ENCODE measurements at places on chromosomes 3 and 15.

- DNase-seq: no peak
Measured at GRCh38 chr3:134028486-134029255, 1.1 kb downstream of the SLCO2A1 start.

- DNase-seq: no peak
Measured at GRCh38 chr3:152345233-152345632, 76.5 kb downstream of the MBNL1 start.

DNA sequence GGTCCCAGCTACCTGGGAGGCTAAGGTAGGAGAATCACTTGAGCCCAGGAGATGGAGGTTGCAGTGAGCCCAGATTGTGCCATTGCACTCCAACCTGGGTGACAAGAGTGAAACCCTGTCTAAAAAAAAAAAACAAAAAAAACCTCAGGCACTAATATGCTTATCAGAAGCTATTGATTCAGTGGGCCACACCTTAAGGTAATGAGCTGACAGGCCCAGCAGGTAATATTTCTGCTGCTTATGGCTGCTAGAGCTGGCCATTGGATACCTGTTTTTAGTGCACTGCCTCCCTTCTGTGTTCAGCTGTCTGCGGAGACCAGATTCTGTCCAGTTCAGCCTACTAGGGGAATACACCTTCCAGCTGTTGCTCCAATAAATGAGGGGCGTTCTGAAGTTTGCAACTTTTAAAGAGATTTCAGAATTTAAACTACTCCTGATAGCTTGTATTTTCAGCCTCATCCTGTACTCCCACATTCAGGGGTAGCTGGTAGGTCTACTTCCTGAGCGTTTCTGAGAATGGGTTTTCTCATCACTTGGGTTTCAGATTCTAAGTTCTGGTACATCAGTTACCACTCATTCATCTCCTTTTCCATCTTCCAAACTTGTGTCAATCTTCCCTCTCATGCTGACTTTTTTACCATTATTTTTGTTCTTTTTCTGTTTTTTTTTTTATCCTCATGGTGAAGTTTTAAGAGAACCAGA is 69.0 kb downstream of the ATP11B start:
- DNase-seq: no peak

- DNase-seq: no peak
Measured at GRCh38 chr3:172911142-172911541, 160.6 kb downstream of the ECT2 start.

DNA sequence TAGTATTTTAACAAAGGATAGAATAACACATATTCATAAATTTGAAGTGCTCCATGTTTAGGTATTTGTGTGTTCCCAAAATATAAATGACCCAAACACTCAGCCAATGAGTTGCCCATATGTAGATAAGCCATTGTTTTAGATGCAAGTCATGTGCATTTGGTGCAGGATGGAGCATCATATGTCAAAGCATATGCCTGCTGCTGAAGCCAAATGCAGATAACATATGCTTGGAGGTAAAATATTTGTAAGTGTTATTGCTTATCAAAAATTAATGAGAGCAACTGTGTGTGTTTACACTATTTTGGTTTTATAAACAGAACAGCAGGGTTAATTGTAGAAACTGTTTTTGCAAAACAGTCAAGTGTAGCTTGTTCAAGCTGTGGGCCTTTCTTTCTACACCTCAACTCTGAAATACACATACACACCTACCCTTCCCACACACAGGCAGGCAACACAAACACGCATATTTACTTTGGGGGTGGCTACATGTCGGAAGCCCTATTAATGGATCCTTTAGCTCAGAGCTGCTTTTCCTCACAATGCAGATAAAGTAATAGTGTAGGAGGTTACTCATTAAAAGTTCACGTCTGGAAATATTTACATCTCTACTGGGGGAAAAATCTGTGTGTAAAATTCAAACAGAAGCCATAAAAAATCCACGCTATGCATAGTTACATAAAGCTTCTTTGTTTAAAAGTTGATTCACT is 521.4 kb downstream of the ZNF385D start:
- no peak for DNase-seq

DNA sequence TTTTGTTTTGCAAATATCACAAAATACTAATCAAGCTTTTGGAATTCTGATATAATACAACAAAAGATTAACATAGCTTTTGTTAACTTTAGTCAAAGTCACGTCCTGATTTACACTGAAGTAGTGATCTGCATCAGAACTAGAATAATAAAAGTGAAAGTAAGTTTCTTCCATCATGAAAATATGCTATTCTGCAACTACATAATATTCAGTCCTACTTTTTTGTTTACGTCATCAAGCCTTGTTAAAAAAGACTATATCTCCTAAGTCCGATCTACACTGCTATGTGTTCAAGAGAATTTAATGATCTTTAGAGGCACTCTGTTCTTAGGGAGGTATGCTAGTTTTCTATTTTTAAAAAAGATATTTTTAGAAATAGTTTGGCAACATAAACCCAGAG is 330.1 kb downstream of the ARPP21 start:
- no peak for DNase-seq

GRCh38 chr3:162547321-162547720 is 1050.7 kb downstream of the OTOL1 start:
- no peak for DNase-seq

DNA sequence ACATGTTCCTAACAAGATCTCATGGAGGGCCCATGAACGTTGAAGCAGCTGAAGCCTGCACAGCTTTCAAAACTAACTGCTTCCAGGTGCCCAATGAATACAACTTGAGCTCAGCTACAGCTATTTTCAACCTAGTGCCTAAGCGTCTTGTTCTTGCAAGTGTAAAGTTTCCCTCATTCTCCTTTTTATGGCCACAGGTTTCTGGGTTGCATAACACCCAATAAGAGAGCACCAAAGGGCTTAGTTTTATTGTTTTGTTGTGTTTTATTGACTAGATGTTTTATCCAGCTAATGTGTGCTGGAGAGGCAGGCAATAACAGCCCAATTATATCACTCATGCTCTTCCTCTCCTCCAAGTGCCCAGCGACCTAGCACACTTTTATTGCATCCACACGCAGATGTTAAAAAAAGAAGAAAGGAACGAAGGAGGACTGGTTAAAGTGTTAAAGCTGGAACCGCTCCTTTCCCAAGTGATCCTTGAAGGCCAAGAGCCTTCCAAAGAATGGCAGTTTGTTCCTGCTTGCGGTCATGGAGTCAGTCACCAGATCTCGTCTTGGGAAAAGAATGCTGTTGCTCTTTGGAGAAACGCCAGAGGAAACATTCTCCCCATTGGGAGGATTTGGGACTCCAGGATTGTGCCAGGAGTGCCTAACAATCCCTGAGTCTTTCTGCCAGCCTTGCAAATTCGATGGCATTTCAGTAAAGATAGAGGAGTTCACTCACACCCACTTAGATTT is 156.9 kb downstream of the MEX3B start:
- no peak for DNase-seq

- no peak for DNase-seq
Measured at GRCh38 chr3:45551214-45552010, 43.1 kb upstream of the LIMD1 start.

DNA sequence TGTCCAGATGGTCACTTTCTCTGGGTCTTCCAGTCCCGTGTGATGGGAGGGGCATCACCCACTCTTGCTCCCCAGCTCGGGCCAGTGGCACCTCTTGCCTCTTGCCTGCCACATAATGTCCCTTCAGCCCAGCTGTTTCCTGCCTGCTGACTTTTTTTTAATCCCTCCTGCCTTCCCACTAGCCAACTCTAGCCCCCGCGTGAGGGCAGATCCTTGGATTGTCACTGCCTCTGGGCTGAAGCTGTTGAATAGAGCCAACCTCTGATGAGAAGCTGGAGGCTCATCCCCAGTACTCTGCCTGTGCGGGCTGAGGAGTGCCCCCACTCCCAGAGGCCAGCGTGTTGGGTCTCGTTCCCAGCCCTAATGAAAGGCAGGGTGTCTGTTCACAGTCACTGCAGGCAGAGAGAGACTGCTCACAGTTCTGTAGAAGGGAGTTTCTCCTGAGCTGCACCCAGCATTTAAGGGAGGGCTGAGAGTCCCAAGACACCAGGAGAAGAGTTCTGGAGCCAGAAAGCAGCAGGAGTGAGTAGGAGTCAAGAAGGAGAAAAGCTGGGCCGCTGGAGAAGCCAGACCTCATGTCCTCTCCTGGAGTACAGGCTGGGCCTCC is 30.1 kb upstream of the TIMP4 start:
- no peak for DNase-seq

- no peak for DNase-seq
Measured at GRCh38 chr15:83650831-83651230, 3.1 kb upstream of the ADAMTSL3 start.

DNA sequence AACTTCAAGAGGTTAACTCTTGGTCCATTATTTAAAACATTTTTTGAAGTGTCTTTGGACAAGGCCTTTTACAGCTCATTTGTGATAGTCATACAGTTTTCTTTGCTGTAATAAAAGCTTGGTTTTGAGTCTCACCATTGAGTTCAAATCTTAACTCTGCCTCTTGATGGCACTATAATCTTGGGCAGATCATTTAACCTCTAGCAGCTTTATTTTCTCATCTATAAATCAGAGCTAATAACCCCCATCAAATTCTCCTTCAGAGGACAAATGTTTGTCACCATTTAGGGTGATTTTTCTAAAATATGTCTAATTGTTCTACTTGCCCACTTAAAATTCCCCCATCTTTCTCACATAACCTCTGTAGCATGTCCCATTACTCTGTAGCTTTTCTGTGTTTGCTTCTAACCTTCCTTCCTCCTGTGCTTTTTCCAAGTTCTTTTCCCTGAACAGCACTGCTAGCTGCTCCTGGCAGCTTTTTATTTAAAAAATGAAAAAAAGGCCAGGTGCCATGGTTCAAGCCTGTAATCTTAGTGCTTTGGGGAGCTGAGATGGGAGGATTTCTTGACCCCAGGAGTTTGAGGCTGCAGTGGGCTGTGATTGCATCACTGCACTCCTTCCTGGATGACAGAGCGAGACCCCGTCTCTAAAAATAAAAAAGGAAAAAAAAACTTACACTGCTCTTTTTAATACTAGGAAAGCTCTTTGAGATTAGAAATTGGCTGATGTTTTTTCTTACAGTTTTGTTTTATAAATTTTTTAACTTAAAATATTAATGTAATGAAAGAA is 28.5 kb downstream of the UBE2E1 start:
- no peak for DNase-seq

DNA sequence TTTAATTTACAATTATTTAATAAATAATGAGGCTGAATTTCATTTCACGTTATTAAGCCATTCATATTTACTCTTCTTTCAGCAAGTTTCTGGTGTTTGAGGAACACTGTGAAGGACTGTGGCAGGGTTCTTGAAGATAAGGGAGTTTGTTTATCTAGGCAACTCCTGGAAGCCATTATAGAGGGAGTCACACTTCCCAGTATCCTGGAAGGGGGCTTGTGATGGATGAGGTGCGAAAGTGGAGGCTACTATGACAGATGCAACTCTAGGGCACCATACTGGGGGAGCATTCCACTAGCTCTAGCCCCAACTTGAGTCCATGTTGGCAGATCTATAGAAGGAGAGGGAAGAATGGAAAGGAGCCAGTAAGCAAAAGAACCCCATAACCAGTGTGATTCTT is 14.4 kb downstream of the CNOT10 start:
- DNase-seq: no peak

- no peak for DNase-seq
Measured at GRCh38 chr3:41600616-41601015, 361.3 kb downstream of the ULK4 start.

- DNase-seq: no peak
Measured at GRCh38 chr15:58233341-58233740, 95.2 kb downstream of the AQP9 start.

DNA sequence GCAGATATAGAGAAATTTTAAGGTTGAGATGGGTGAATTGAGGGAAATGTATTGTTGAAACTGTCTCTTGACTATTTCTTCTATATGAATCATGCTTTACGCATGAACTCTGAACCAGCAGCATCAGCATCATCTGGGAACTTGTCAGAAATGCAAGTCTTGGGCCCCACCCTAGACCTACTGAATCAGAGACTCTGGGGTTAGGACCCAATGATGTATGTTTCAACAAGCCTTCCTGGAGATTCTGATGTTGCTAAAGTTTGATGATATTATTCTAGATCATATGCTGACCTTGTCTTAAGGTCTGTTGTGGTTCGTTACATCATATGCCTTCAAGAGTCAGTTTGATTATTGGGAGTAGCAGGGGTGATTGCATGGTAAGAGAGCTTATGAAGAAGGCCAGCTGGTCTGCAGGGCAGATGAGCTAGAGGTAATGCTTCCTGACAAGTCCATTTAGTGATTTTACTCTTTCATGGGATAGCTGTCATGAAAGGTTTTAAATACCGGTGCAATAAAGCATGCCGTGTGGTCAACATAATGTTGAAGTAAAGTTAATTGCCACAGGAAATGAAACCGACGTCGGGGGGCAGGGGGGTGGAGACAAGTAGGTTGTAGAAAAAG is 152.4 kb upstream of the MRPL3 start:
- DNase-seq: no peak

DNA sequence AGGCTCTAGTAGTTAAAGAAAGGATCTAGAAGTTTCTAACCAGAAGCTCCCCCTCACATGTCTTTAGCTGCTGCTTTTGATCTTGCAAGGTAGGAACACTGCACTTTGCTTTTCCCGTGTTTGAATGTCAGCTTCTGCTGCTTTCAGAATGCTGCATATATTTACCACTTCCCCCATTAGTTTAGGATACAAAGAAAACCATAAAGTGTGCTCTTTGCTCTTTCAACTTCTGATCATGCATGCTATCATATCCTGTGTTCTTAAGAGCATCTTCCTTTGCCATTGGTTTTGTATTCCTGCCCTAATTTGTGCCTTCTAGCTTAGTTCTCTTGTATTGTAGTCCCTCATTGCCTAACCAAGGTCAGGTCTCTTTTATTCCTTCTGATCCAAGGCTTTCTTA is 43.3 kb downstream of the ZNF609 start:
- DNase-seq: no peak

- DNase-seq: no peak
Measured at GRCh38 chr3:136699271-136699828, 52.8 kb downstream of the STAG1 start.

DNA sequence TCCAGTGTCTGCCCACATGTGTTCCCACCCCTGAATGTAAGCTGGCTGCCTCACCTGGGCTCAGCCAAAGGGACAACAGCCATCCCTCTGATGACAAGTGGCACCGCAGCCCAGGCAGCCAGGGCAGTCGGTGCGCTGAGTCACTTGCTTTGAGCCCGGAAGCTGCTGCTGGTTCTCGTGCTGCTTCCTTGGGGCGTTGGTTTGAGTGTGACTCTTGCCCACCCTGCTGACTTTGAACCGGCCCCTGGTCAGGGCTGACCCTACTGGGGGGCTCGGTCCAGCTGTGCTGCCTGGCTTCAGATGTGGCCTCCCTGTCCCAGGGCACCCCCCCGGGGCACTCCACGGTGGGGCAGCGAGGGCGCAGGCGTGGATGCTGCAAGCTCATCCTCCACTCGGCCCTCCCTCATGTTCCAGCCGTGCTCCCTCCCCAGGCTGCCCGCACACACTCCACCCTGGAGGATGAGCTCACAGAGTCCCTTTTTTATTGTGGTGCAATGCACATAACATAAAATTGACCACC is 62.1 kb downstream of the EFCAB12 start:
- DNase-seq: no peak

Data from hypothalamus (tissue), 51 donors.